ENCODE measurements at places on chromosomes 13 and 19.

GRCh38 chr19:13055213-13056051 lies 47.2 kb downstream of the LYL1 start:
- DNase-seq: peak; percentile 53

DNA sequence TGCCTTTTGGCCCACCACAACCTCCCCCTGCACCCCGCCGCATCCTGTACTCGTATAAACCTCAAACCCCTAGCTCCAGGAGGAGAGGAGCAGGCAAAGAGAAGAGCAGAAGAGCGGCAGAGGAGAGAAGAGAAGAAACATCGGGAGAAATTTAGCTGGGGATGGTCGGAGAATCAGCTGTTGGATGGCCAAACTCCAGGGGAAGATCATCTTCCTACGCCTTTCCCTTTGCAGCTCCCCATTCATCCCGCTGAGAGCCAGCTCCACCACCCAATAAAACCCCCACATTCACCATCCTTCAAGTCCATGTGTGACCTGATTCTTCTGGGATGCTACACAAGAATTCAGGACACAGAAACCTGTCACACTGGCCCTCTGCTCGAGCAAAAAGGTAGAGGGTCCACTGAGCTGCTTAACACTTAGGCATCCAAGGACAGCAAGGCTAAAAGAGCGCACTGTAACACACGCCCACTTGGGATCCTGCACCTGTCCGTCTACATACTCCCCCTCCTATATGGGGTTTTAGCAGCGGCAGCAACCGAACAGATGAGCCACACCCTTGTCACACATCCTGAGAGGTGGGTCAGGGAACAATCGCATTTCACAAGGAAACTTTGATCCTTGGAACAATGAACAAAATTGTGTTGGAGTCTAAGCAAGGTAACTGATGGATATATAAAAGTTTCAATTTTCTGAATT lies 51.6 kb upstream of the MIR17HG start:
- DNase-seq: no peak

DNA sequence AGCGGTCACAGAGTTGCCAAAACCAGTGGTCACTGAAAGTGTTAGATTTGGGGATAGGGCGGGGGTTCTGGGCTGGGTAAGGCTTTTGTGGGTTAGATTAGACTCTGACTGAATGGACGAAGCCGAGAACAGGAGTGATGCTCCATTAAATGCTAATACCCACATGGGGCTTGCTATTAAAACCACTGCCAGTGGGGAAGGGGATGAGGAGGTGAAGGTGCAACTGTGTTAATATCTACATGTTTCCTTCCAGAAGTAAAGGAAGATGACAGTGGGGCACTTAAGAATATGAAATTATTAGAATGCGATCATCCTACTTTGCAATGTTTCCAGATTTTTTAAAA lies 573 bp upstream of the ZNF614 start:
- DNase-seq: no peak

- DNase-seq: no peak
Observed at GRCh38 chr19:43152214-43152613, 34.1 kb downstream of the PSG5 start.

GRCh38 chr13:80083081-80083852 lies 257.7 kb downstream of the SPRY2 start:
- DNase-seq: no peak

GRCh38 chr19:23516266-23516665 lies 121.0 kb upstream of the ZNF91 start:
- DNase-seq: no peak

DNA sequence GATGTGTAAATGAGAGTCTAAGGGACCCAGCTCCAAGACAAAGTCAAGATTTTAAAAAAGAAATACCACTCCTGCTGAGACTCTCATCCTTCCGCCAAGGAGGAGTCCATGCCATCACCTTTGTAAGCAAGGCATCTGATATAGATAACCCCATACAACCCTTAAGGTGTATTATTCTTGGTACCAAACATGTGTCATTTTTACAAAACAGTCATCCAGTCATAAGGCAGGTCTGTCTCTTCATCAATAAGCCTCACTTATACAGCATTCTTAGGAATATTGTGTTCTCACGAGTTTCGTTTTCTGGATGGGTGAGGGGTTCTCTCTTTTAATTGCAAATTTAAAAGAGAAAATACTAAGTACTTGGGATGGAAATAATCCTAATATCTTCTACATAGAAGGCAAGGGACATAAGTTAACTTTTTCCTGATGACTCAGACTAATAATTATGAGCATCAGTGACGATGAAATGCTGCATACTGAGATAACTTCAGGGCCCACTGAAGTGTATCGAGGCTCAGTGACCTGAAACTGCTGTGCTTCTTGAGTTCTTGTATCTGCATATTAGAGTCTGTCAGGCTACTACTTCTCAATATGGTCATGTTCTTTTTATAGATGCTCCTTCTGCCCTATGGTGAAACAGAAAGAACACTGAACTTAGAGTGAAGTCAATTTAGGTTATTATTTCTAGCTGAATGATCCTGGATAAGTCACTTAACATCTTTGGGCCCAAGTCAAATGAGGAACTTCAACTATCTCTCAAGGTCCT lies 166.6 kb downstream of the KLF12 start:
- DNase-seq: no peak

DNA sequence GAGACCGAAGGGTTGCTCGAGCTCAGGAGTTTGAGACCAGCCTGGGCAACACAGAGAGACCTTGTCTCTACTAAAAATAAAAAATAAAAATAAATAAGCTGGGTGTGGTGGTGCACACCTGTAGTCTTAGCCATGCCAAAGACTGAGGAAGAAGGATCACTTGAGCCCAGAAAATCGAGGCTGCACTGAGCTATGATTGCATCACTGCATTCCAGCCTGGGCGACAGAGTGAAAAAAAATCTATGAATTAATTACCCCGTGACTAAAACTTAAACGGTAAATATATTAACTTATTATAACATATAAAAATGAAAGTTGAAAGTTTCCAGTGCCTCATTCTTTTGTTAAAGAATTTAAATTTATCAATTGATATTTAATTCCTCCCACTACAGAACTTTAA lies 273.7 kb downstream of the KLF12 start:
- DNase-seq: no peak

DNA sequence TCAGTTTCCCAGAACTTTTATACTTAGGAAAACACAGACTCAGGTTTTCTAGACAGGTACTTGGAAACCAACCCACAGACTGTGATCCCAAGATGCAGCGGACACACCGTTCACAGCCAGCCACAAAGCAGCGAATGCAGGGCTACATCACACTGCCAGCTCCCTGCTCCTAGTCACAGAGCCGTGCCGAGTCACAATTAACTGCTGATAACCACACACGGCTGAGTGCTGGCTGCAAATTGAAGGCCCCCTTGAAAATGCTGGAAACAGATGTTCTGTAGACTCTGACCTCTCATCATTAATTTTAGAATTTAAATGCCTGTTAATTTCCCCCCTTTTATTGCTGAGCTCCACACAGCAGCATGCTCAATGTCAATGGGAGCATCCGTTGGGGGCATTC lies 78.6 kb upstream of the SIAH3 start:
- DNase-seq: no peak

DNA sequence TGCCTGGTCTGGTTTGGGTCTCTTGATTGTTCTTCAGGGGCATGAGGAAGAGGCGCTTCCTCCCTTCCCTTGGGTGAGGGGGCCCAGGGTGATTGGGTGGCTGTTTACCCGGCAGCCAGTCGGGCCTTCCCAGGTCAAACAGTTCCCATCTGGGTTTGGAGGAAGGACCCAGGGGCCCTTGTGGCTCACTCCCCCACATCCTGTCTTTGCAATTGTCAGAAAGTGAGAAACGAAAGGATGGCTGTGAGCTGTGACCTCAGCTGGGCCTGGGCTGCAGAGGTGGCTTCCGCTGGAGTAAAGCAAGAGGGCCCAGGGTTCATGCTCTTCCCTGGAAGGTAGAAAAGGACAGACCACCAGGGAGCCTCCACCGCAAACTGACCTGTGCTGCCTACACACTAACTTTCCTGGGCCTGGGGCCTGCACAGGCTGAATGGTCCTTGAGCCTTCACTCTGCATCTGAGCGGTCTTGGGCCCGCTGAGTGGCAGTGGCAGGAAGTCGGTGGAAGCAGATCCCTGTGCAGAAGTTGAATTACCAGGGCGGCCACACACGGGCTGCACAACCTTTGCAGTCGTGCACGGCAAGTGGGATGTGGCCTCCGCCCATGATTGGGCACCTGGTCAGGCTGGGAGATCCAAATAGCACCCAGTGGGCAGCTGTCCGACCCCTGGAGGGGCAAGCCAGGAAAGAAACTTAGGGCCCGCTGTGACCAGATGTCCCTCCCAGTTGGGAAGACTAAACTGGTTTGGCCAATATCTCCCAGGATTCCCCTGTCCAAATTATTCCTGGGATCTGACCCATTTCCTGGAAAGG lies 5.3 kb upstream of the CD79A start:
- no peak for DNase-seq

DNA sequence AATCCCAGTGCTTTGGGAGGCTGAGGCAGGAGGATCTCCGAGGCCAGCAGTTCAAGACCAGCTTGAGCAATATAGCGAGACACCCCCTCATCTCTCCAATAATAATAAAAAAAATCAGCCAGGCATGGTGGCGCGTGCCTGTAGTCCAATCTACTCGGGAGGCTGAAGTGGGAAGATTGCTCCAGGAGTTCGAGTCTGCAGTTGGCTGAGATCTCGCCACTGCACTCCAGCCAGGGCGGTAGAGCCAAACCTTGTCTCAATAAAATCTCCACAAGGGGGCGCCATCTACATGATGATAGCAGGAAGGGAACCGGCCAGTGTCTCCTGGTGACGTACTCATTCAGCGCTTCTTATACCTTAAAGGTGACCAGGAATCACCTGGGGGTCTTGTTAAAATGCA lies 13.6 kb upstream of the C5AR1 start:
- DNase-seq: peak; percentile 81

DNA sequence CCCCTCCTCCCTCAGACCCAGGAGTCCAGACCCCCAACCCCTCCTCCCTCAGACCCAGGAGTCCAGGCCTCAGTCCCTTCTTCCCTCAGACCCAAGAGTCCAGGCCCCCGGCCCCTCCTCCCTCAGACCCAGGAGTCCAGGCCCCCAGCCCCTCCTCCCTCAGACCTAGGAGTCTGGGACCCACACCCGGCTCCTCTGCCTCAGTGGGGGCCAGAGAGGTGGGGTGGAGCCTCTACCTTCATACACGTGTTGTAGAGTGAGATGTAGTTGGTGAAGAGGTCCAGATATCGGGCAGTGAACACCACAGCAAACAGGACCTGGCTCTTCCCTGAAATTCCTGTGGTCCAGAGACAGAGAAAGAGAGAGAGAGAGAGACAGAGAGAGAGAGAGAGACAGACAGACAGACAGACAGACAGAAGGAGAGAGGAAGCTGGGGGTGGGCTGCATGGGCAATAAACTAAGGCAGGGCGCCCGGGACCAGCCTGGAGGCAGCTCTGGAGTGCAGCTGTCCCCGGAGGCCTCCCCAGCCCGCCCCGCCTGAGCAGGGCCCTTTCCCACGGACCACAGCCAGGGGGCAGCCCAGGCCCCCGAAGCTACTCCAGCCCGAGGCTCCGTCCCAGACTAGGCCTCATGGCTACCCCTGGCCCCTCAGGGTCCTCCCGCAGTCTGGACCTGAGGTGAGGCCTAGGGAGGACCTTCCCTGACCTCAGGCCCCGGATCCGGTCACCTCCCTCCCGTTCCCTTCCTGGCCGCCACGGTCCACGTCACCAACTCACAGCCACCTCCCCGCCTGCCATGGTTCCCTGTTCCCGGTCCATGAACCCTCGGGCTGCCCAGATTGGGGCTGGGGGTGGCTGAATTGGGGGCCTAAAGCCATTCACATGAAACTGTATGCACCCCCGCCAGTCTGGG lies 907 bp downstream of the KDELR1 start:
- DNase-seq: peak; percentile 71

DNA sequence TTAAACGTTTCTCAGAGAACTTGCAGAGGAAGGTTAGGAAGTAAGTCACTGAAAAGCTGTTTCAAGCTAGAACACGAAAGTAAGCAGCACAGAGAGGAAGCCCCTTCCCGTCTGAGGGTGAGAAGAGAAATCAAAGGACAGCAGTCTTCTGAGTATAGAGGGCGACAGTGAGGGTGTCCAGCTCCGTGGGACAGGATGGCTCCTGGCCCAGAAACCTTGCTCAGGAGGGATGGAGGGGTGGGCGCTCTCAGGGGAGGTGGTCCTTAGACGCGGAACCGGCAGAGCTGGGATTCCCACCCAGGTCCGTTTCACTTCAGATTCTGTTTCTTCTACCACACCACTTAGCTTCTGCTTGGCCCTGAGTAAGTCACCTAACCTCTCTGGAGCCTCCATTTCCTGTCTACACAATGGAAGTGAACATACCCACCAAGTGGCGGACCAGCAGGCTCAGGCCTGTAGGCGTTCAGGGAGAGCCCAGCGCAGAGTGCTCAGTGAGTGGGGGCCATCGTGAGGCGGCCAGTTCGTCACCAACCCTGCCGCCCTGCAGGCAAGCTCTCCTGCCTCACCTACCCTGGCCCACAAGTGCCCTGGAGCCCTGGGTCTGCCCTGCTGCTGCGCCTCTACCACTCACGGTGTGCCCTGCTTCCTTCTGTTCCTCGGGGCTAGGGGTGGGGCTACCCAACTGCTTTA lies 5.5 kb upstream of the RSPH6A start:
- no peak for DNase-seq

DNA sequence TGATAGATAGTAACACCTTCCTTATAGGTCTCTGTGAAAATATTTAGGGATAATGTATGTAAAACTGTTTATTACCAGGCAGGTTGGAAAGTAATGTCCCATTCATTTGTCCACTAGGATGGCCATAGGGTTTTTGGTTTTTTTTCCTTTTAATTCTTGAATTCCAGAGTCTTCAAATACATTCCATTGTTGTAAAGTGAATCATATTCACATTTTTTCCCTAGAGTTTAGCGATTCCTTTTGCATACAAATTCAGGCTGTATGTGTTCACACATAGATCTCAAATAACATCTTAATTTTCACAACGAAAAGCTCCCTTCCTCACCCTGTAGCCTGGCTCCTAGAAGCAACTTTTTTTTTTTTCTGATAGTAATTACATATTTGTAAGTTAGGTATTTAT lies 1.8 kb upstream of the ZNF557 start:
- DNase-seq: no peak

- DNase-seq: no peak
Observed at GRCh38 chr13:69474011-69474685, 633.5 kb upstream of the ATXN8OS start.

DNA sequence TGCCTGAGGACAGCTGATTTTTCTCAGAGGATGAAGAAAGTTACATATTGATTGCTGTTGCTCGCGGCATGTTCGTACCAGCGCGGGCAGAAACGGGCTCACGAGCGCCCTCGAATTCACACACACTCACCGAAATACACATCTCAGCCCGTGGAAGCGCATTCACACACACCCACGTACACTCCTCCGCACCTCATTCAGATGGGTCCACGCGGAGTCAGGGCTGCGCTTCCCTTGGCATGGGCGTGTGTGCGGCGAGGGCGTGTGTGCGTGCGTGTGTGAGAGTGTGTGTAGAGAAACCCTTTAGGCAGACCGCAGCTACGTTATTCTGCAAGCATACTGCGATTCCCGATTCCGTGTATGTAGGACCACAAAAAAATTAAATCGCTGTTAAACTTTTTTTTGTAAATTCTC lies 2.1 kb upstream of the PCDH17 start:
- DNase-seq: peak; percentile 50

- no peak for DNase-seq
Observed at GRCh38 chr13:36979361-36980050, 19.6 kb downstream of the ALG5 start.

Data from nephron progenitor cell (in vitro differentiated cells).